Stimulated activated CD4-positive, alpha-beta T cell treated with anti-CD3 and anti-CD28 coated beads, TNF-alpha, amount 100 ng/mL, for 24 hours (primary cell): ENCODE measurements at places on chromosomes 12 and 14.

GRCh38 chr12:52895726-52896189, 9.1 kb downstream of the KRT8 start:
- DNase-seq, result no peak

GRCh38 chr14:104659764-104660523, 29.5 kb upstream of the INF2 start:
- DNase-seq, result no peak

DNA sequence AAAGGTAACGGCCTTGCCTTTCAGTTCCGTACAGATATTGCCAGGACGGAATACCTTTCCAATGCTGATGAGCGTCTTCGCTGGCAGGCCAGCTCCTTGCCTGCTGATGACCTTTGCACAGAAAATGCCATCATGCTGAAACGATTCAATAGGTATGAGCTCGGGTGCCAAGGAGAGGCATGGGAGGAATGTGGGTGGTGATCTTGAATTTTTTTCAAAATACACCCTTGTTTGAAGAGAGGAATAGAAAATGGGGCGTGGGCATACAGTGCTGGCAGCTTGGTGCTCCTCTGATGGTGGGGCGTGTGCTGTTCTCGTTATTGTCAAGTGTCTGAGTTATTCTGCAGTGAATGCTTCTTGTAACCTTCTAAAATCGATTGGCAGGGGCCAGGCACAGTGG, 52.5 kb downstream of the HSP90AA1 start:
- DNase-seq, result no peak

- no peak for DNase-seq
Measured at GRCh38 chr12:51954561-51955361, 3.3 kb downstream of the ACVR1B start.

DNA sequence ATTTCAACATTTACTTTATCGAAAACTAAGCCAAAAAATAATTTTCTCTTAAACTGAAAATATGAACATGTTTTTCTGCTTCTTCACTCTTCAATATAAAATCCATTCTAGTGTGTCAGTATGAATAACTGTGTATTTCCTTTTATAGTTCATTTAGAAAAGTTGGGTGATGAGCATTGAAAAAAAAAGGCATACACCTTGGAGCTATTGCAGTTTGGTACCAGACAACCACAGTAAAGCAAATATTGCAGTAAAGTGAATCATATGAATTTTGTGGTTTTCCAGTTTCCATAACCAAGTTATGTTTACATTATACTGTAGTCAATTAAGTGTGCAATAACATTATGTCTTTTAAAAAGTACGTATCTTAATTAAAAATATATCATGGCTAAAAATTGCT, 195.0 kb upstream of the FOXG1 start:
- no peak for DNase-seq

GRCh38 chr12:10121278-10121677, 8.7 kb downstream of the CLEC7A start:
- DNase-seq, result no peak

DNA sequence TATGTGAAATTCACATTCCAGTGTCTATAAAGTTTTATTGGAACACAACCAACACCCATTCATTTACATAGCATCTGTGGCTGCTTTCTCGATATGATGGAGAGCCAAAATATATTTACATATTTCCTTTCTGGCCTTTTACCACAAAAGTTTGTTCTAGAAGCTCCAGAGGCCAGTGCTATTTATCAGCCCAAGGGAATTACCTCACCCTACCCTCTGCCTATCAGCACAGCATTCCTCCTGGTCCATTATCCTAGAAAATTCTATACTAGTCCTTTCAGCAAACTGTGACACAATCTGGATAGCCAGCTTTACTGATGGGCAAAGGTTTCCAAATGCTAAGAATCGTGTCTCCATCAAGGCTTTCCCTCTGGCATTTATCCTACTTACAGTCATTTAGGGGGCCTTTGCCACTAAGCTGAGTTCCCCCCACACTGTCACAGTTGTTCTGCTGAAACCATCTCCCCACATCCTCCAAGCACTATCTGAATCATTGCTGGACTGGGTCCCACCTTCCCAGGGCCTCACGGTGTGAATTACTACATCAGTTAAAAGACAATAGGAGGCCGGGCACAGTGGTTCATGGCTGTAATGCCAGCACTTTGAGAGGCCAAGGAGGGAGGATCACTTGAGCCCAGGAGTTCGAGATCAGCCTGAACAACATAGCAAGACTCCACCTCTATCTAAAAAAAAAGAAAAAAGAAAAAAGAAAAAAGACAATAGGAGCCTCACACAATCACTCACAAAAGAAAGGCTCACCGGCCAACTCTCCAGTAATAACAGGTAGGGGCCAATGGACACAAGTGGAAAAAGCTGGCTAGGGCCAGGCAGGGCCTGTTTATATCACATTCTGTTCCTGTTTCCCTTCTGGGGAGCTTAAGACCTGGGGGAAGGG, 12.1 kb downstream of the SYNE3 start:
- no peak for DNase-seq

DNA sequence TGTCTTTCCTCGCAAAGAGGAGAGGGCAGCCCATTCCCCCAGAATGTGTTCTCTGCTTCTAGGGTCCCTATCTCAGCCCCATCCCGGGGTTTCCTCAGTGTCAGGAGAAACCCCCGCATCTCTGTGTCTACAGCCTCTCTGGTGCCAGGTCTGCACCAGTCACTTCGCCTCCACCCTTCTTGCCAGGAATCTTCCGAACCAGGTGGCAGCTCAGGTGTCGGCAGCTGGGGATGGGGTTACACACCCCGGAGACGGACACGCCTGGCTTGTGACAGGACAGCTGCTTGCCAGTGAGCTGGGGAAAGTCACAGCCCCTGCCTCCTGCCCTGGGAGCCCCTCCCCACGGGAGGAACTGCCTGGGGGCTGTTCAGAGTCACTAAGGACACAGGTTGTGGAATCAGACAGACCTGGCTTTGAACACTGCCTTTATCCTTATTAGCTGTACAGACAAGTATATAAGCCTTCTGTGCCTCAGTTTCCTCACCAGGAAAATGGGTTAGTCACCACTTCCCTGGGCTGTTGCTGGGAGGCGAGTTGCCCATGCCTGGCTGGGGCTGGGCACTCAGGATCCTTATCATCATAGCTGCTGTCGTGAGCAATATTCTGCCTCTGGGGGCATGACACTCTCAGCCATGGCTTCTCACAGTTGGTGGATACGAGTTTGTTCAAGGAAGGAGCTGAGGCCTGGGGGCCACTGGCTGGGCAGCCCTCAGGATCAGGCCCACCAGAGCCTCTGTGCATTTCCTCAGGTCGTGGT, 10.8 kb downstream of the HIP1R start:
- DNase-seq, result no peak

- DNase-seq, result no peak
Measured at GRCh38 chr14:68955164-68955850, 23.8 kb downstream of the ACTN1 start.

DNA sequence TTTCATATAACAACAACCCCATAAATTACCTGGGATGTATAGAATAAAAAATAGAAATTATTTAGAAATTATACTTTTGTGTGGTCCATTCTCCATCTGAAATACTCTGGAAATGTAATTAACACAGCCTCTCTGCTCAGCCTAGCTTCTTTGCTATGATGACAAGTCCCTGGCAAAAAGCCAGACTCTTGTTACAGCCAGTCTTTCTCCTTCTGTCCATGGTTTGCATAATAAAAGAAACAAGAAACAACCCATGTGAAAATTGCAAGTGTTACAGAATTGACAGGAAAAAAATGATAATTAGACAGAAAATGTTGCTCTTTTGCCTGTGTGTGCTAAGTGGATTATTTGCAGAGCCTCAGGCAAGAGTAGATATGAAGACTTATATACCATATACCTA, 61.3 kb downstream of the C12orf50 start:
- DNase-seq, result no peak

GRCh38 chr14:34075042-34075744, 124.3 kb upstream of the EGLN3 start:
- no peak for DNase-seq

- no peak for DNase-seq
Measured at GRCh38 chr14:38799671-38800070, 303.4 kb downstream of the SEC23A start.

DNA sequence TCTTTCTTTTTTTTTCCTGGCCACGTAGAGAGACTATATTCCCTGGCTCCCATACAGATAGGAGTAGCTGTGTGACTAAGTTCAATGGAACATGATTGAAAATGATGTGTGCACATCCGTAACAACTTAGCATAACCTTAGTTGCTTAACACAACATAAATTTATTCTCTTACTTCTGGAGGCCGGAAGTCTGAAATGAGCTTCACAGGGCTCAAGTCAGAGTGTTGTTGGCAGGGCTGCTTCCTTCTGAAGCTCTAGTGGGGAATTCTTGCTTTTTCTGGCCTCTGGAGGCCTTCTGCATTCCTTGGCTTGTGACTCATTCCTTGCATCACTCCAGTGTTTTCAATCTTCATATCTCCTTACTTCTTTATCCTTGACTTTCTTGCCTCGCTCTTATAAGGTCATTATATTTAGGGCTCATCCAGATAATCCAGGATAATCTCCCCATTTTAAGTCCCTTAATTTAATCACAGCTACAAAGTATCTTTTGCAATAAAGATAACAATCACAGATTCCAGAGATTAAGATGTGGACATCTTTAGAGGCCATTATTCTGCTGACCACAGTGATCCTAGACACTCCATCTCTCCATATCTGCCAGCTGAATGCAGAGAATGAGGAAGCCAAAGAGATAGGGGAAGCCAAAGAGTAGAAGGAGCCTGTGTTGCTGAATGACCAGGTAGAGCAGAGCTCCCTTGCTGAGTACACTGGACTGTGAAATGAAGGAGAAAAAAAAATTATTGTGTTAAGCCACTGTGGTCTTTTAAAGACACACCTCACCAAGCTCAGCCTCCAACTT, 21.0 kb upstream of the SNX6 start:
- no peak for DNase-seq

DNA sequence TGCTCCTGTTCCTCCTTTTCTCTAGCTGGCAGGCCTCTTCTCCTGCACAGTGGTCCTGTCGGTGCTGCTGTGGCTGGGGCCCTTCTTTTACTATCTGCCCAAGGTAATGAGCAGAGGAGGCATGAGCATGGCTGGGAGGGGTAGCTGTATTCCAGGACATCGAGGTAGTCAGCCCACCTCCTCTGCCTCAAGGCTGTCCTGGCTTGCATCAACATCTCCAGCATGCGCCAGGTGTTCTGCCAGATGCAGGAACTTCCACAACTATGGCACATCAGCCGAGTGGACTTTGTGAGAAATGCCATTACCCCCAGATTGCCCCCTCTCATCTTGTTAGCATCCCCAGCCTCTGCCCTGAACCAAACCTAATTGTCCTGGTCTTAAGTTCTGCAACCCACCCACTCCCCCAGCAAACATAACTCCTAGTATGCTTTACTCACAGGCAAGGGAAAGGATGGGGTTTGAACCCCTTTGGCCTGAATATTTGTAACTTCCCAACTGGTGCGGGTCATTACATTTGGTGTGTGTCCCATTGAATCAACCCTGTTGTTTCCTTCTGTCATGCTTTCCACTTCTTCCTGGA, 9.1 kb downstream of the B4GALNT1 start:
- no peak for DNase-seq

DNA sequence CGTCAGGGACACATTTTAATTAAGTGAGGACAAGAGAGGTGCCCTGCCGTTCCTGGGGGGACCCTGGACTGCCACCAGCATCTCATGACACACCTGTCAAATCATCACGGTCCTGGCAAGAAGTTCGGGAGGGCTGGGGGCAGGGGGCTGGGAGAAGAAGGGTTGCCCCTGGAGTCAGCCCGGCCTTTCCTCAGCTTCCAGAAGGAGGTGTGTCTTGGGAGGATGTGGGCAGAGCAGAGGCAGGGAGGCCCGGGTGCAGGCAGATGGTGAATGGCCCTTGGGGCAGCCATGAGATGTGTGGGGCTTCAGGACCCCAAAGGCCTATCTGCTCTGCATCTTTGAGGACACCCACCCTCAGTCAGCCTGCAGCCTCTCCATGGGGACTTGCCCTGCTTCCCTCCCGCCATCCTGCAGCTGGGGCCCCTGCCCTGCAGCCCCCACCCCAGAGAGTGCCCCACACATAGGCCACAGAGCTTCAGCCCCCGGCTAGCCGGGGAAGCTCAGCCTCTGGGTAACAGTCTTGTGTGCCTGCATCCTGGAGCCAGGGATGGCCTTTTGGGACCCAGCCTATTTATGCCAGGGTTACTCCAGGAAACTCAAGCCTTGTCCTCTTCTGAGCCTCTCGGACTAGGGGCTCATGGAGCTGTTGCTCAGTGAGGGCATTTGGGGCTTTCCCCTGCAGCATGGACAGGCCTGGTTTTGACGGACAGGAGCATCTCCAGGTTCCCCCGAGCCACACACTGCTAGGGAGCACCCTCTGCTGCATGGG, 178.5 kb downstream of the KIF26A start:
- DNase-seq, result no peak

- DNase-seq, result no peak
Measured at GRCh38 chr12:117000316-117000715, 89.6 kb downstream of the FBXW8 start.

DNA sequence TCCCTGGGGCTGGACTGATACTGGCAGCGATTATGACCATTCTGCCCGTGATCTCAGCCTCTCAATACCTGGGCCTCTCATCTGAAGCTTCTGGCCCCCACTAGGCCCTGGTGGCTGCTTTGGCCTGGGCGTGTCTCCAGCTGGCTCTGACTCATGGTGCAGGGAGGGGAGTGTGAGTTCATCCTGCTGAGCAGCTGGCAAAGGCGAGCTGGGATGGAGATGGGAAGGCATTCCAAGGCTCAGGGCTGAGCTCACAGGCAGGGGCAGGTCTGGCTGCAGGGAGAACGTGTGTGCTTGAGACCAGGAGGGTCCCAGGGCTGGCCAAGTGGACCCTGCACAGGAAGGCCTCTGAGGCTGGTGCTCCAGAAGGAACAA, 221.8 kb downstream of the TMEM121 start:
- no peak for DNase-seq

DNA sequence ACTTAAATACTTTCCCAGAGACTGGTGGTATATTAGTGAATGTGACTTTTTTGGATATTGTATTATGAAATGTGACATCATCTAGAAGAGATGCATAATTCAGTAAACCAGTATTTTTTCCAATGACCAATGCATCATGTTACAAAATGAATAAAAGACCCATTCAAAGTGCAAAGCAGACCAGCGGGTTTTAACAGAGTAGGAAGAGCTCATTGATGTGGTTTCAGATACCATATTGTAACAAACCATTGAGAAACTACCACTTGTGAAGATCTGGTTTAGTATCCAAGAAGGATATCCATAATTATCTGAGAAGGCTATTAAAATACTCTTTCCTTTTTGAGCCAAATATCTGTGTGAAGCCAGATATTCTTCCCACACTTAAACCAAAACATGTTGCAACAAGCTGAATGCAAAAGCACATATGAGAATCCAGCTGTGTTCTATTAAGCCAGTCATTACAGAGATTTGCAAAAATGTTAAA, 47.7 kb downstream of the MVK start:
- no peak for DNase-seq

DNA sequence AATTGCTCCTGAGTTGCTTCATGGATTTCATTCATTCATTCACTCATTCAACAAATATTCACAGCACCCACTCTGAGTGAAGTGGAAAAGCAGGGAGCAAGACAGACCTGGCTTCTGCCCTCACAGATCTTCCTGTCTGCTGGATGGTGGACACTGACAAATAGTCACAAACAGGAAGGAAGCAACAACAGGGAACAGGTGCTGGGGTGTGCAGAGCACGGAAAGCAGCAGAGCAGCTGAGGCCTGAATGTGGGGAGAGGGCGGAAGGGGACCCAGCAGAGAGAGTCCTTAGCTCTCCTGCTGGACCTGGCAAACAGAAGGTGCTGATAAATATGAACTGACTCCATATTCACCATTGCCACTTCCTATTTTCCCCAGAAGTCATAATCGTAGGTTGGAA, 54.4 kb downstream of the SETD3 start:
- no peak for DNase-seq
